Left renal pelvis (tissue), 4 donors: ENCODE measurements at places on chromosomes 7 and 10. TPM values are rescaled to one million over a fixed set of nuclear protein-coding genes. Genes with fewer than 3 reads are reported as not detected.

The EN2 gene
- polyA plus RNA-seq, result 0.18 TPM

The CCDC172 gene
- polyA plus RNA-seq, result not detected

The INHBA gene
- 6.5 TPM for polyA plus RNA-seq

The TRIL gene
- polyA plus RNA-seq, result 70.6 TPM

The TBXAS1 gene
- polyA plus RNA-seq, result 8.0 TPM

The SFXN4 gene
- 14.7 TPM for polyA plus RNA-seq

The RARRES2 gene
- polyA plus RNA-seq, result 57.0 TPM

The ING3 gene
- 49.2 TPM for polyA plus RNA-seq

The FAM24B gene
- polyA plus RNA-seq, result 5.5 TPM

The PPP1R17 gene
- not detected for polyA plus RNA-seq

GRCh38 chr10:96764425-96765060 lies 44.2 kb upstream of the PIK3AP1 start:
- DNase-seq, result no peak

- no peak for DNase-seq
Measured at GRCh38 chr7:93327006-93327633, 95.0 kb downstream of the VPS50 start.

- DNase-seq, result no peak
Measured at GRCh38 chr7:64686493-64687184, 20.7 kb downstream of the ZNF107 start.

- no peak for DNase-seq
Measured at GRCh38 chr7:31860925-31861324, 173.9 kb downstream of the PPP1R17 start.

- no peak for DNase-seq
Measured at GRCh38 chr7:104328296-104328969, at the start of gene LHFPL3. Gene LHFPL3, plus strand, starts transcription at chr7:104328603.

DNA sequence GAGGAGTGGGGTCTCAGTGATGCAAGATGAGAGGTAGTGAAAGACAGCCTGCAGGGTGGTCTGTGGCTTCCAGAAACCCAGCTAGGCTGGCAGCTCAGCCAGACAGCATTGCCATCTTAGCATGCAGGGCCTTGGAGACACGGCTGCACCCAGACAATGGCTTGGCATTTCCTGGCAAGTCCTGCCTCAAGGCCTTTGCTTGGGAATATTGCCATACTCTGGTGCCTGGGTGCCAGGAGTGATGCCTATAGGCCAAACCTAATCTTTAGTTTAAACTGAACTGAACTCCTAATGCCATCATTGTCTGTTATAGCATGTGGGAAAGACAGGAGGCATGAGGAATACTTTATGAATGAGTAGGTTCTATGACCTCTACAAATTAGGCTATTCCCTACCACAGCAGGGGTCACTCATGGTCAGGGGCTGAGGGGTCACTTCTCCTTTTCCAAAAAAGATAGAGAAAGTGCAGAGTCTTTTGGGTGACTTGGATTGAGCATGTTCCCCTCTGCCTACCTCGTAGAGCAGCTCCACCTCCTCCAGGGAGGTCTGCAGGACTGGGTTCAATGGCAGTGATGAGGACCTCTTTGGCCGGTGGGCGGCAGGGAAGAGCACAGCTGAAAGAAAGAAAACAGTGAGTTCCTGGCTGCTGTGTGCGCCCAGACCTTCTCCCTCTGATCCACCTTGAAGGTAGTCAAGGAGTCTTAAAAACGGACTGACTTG lies 8.8 kb upstream of the SLC13A4 start:
- no peak for DNase-seq

DNA sequence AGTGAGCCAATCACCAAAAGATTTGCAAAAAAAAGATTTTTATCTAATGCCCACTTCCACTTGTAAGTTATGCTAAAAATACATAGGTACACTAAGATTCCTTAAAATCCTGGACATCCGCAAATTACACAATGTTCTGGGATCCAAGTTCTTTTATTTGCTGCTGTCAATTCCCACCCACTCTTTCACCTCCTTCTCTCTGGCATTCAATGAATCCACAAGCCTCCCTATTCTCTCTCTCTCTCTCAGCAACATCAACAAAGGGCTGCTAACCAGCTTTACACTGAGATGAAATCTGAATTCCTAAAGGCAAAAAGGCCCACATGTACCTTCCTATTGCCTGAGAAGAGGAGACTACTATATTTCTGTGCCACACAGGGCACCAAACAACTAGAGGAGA lies 99.9 kb downstream of the ARMH3 start:
- no peak for DNase-seq

DNA sequence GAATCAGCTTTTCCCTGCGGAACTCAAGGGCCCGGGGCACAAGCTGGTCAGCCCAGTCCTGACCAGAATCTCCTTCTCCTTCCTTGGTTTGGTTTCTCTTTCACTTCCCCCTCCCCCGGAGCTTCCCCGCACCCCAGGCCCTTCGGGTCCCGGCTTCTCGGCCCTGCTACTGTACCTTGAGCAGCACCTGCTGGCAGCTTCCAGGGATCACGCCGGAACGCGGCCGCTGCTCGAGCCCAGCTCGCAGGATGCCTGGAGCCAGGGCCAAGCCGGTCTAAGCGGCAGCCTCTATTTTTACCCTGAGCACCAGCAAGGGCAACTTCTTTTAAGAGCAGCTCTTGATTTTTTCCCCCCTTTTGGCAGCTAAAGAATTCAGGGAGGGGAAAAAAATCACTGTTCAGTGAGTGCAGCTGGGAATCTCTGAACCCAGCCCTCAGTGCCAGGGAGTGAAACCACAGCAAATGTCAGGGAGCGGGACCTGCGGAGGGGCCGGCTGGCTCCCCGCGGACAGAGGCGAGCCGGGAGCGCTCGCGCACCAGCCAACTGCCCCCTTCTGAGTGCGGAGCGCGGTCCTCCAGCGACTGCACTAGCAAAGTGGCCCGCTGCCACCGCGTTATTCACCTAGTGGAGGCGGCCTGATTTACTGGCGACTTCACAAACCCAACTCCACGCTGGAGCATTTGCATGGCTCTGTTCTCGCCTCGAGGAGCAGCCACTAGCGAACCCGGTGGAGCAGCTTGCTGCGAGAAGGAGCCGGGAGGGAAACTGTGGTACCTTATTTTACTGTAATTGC lies 2.4 kb upstream of the INHBA start:
- no peak for DNase-seq

GRCh38 chr7:132213583-132213982 lies 362.7 kb downstream of the PLXNA4 start:
- DNase-seq, result no peak

DNA sequence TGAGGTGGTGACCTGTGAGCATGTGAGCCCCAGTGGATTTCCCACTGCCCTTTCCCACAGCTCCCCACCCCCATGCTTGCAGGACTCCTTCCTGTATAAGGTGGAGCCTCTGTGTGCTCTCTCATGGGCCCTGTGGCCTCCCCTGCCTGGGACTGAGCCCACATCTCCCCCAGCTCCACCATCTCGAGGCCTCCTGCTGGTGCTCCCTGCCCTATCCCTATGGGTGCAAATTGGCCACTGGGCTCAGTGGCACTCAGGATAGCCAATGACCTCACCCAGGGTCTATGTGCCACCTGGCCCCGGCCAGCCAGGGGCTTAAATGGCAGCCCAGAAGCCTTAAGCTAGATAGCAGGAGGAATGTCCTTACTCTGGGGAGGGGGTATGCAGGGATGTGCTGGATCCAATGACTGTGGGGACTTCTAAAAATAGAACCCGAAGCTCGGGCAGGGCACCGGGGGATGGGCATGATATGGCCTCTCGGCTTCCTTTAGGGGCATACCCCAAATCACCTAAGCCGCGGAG lies 2.0 kb downstream of the LDB3 start:
- DNase-seq, result no peak

- DNase-seq, result no peak
Measured at GRCh38 chr7:112444505-112444904, 5.8 kb upstream of the IFRD1 start.

DNA sequence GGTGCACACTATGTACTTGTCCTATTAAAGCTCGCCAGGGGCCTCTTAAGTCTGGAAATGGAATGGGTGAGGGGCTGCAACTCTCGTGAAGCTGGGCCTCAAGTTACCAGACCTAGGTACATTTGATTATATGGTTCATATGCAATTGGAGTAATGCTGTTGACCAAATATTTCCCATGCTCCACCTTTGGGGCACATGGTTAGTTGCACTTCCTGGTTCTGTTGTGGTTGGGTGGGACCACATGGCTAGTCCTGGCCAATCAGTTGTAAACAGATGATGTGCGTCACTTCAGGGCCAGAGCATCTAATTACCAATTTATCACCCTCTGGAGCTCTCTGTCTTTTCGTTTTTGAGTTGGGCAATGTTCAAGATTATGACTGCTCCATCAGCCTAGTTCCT lies 39.5 kb upstream of the OPN4 start:
- no peak for DNase-seq

- no peak for DNase-seq
Measured at GRCh38 chr7:28977881-28978280, 19.8 kb upstream of the TRIL start.

- no peak for DNase-seq
Measured at GRCh38 chr7:21526007-21526406, 16.8 kb upstream of the DNAH11 start.

DNA sequence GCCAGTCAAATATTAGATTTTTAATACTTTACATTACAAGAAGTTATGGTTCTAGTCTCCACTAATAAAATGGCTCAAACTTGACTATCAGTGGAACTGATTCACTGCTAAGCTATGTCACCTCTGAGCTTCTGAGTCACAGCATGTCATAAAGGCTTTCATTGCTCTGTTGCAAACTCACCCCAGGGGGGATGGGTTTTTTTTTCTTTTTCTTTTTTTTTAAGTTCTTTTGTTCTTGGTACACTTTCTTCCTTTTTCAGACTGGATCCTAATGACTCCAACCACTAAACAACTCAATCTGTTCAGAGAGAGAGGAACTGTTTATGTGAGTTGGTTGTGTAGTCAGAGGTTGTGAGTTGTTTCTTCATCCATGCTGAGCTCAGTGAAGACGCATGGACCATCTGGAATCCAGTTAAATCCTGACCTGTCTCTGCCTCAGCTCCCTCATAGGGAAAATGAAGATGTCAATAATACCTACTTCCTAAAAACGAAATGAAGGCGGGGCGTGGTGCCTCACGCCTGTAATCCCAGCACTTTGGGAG lies 11.0 kb downstream of the MYOF start:
- no peak for DNase-seq

- DNase-seq, result no peak
Measured at GRCh38 chr10:49652421-49653272, 26.8 kb upstream of the C10orf53 start.
